ENCODE measurements at places on chromosomes 13 and 19.

DNA sequence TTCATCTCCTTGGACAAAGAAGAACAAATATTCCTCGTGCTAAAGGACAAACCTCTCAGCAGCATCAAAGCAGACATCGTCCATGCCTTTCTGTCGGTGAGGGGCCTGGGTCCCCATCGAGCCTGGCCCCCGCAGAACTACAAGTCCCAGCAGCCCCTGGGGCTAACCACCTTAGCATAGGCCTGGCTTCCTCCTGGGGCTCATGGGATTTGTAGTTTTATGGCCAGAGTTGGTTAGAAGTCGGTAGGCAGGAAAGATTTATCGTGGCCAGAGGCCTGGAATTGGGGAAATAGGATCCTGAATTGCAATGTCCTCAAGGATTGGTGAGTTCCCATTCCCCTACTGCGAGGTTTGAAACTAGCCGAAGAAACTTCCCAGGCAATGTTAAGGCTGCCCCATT, 19.6 kb downstream of the TMEM150B start:
- no peak for DNase-seq

DNA sequence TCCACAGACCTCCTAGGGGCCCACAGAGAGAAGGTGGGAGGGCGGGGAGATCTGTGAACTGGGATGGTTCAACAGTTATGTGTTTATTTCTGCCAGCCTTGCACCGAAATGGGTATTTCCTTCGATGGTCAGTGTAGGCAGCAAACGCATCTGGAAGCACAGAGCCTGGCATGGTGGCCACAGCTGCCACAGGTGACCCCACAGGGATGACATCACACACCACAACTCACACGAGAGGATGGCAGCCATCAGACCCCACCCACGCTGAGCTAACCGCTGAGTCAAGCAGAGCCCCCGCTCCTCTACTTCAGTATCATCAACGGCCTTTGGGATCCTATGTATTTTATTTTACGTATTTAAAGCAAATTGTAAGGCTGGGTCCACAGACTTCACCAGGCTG, 37.4 kb downstream of the NAXD start:
- no peak for DNase-seq

DNA sequence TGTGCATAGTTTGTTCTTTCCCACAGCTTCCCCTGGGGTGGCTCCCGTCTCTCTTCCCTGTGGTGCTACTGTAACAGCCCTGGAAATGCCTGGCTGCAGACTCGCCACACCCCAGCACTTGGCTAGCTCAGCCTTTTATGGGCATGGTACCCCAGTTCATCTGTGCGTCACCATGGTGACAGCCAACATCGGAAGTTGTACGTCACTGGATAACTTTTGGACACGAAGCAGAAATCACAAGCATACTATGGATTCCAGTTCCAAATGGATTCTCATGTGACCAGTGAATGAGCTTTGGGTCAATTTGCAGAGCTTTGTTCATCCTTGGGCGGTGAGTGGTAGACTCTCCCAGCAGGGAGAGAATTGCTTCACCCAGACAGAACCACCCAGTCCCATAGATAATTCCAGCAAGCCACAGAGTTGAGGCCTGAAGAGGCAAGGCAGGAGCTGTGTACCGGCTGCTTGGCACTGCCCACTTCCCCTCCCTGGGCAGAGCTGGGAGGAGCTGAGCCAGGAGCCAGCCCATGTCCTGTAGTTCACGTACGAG, 54.4 kb downstream of the COL4A2 start:
- no peak for DNase-seq

- DNase-seq = no peak
Observed at GRCh38 chr13:83162493-83162892, 719.8 kb downstream of the SLITRK1 start.

GRCh38 chr19:3518255-3518654, 12.1 kb downstream of the FZR1 start:
- DNase-seq = no peak

- DNase-seq = no peak
Observed at GRCh38 chr13:19591864-19592263, 30.5 kb upstream of the TPTE2 start.

GRCh38 chr19:9885077-9885552, 50.0 kb downstream of the PIN1 start:
- DNase-seq = no peak

DNA sequence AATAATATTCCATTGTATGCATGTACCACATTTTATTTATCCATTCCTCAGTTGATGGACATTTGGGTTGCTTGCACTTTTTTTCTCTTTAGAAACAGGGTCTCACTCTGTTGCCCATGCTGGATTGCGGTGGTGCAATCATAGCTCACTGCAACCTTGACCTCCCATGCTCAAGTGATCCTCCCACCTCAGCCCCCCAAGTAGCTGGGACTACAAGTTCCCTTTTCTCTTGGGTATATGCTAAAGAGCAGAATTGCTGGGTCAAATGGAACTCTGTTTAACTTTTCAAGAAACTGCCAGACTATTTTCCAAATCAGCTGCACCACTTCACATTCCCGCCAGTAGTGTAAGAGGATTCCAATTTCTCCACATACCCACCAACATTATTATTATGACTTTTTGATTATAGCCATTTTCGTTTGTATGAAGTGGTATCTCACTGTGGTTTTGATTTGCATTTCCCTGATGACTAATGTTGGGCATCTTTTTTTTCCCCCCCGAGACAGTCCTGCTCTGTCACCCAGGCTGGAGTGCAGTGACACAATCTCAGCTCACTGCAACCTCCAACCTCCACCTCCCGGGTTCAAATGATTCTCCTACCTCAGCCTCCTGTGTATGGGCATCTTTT, 7.6 kb upstream of the IPO5 start:
- no peak for DNase-seq

DNA sequence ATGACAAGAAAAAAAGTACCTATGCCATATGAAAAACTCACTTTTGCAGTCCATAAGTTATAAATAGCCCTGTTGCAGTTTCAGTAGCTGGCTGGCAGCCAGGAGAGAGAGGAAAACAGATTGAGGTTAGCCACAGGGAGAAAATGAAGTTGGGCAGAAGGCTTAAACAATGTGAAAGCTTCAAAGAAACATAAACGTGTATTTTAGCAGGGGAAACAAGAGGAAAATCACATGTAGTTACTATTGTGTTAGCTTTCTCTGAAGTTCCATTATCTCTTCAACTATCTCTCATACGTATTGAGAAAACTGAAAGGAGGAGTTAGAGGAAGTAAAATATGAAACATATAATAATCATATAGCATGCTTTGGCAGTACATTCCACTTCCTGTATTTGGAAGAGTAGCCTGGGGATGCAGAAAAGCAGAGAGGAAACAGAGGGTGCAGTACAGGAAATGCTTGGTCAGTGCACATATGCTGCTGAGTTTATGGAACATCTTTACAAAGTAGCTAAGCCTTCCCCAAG, 1551.1 kb downstream of the EFNB2 start:
- DNase-seq = peak; percentile 99

DNA sequence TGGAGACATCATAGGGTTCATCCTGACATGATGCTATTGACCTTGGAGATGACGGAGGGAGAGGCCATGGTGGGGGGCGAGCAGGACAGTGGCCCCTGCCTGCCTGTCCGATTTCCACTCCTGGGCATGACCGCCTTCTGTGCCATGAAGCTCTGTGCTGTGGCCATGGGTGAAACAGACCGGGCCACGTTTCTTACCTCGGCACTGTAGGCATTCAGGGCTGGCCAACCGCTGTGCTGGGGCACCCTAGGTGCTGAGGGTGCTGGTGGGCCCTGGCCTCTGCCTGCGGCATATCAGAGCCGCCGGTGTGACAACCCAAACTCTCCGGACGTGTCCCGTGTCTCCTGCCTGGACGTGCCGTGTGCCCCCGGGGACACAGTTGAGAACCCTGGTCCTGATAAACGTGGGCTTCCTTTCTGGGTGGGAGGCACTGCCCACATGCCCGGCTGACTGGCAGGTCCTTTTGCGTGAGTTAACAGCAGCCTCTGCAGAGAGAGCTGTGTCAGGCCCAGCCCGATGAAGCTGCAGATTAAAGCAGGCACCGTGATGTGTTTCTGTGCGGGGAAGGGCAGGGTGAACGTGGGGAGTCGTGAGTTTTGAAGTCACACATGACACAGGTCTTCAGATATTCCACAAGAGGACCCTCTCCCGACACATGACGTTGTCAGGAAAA, 46.5 kb downstream of the TMEM255B start:
- no peak for DNase-seq

- peak; percentile 50 for DNase-seq
Observed at GRCh38 chr13:43908156-43909126, 28.7 kb downstream of the LACC1 start.

DNA sequence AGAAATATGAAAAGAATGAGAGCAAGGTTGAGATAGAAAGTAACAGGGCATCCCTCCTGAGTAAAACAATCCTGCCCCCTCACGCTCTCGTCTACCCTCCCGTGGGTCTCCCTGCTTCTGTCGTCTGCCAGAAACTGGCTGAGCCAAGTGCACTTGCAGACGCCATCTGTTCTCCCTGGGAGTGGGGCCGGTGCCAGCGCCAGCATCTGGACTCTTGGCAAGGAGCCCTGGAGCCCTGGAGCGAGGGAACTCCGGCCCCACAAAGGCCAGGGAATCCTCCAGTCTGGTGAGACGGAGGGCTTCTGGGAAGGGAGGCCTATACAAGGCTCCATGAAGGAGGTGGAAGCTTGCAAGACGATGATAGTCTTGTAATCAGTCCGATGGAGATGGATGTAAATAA, 2.3 kb upstream of the TMEM91 start:
- no peak for DNase-seq

GRCh38 chr19:57566396-57567265, 7.0 kb upstream of the ZNF550 start:
- DNase-seq = peak; percentile 6

Measured in AML-193 (cell line).